ENCODE measurements at places on chromosomes 2 and 18.

- DNase-seq, result no peak
These were observed 159.2 kb downstream of the SOX11 start for GRCh38 chr2:5851410-5851809.

DNA sequence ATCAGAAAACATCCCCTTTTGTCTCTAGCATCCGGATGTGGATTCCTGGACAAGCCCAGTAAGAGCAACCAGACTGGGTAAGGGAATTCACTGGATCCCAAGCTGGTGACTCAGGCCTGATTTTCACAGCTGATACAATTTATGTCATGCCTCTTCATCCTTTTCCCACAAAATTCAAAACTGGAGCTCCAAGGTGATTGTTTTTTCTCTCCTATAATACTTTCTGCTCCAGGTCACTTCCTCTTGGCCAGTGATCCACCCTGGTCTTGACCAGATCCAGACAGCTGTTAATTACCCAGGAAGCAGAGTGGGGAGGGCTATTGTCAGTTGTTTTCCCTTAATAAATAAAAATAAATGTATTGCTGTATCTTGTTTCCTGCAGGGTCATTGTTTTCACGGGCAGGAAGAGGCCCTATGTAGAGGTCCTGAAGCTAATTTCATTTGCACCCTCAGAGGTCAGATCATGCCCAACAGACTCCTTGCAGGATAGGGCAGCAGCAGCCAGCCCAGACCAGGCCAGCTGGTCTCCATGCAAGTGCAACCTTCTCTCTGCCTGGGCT lies 57.6 kb downstream of the EVA1A start:
- no peak for DNase-seq

DNA sequence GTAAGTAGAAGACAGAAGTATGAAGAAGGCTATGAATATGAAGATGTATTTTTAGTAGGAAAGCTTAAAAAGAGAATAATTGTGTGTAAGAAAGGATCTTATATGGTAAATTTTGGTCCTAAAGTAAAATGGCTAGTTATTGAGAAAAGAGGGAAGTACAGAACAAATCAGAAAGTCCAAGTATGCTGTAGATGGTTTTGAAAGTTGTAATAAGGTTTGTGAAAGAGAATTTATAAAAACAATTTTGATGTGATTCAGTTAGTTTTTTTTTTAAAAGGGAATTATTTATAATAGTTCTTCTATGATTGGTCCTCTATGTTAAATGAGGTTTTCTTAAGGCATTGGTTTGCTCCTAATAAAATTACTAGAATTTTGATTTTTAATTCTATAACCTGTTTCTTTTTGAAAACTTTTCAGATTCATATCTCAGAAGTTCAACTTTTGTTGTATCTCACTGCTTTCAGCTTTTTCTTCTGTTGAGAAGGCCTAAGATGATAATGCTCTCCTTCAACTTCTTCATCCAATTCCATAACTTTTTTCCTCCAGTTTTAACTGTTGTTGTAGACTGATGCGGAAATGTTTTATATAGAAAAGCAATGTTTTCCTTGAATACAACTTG lies 322.7 kb downstream of the NOL4 start:
- DNase-seq, result no peak

DNA sequence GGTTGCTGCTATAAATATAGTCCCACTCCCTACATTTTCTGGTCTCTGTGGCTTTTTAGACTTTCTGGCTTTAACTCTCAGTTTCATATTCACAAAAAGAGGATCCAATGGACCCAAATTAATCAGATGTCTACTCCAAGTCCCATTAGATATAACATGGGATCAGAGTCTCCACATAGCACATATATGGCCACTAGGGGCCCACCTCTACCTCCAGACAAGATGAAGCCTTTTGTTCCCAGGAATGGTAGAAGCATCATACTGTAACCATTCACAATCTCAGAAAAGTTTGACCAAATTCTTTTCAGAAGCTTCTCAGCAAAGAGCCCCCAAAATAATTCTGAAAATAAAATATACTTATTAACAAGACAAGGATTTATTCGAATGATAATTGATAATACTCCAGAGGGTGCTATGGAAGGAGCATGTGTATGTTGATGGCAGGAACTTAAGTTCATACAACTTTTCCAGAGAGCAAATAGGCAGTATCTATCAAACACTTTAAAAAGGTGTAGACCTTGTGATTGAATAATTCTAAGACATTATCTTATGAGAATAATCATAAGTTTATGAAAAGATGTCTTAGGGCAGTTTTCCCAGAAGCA lies 382.3 kb upstream of the CRIM1 start:
- DNase-seq, result no peak

GRCh38 chr2:43593254-43593653 lies 2.6 kb downstream of the THADA start:
- DNase-seq, result no peak

DNA sequence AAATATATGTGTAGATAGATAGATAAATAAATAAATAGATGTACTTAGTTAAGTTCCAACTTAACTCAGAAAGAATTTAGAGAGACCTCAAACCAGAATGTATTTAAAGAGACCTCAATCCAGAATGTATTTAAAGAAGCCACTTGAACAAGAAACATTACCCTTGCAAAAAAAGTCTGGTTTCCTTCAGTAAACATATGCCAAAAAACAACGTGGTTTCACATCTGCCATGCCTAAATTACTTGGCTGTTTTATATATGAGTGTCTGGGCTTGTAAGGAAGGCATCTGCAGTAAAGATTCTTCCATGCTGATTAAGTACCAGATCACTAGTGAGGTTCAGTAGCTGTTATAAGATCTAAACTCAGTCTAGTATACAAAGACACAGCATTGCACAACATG lies 29.1 kb upstream of the RPE start:
- no peak for DNase-seq

- DNase-seq, result no peak
These were observed 59.8 kb downstream of the GLS start for GRCh38 chr2:190940454-190940853.

DNA sequence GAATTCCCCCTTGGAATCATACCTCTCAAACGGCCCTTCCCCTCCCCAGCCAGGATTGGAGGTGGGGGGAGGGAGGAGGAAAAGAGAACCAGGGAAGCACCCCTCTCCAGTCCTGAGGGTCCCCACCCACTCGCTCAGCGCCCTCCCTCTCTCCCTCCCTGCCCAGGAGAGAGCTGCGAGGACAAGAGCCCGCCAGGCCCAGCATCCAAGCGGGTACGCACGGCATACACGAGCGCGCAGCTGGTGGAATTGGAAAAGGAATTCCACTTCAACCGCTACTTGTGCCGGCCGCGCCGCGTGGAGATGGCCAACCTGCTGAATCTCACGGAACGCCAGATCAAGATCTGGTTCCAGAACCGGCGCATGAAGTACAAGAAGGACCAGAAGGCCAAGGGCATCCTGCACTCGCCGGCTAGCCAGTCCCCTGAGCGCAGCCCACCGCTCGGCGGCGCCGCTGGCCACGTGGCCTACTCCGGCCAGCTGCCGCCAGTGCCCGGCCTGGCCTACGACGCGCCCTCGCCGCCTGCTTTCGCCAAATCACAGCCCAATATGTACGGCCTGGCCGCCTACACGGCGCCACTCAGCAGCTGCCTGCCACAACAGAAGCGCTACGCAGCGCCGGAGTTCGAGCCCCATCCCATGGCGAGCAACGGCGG lies 14.4 kb downstream of the HOXD3 start:
- DNase-seq, result no peak

GRCh38 chr18:77001041-77001440 lies 131.5 kb downstream of the MBP start:
- no peak for DNase-seq

DNA sequence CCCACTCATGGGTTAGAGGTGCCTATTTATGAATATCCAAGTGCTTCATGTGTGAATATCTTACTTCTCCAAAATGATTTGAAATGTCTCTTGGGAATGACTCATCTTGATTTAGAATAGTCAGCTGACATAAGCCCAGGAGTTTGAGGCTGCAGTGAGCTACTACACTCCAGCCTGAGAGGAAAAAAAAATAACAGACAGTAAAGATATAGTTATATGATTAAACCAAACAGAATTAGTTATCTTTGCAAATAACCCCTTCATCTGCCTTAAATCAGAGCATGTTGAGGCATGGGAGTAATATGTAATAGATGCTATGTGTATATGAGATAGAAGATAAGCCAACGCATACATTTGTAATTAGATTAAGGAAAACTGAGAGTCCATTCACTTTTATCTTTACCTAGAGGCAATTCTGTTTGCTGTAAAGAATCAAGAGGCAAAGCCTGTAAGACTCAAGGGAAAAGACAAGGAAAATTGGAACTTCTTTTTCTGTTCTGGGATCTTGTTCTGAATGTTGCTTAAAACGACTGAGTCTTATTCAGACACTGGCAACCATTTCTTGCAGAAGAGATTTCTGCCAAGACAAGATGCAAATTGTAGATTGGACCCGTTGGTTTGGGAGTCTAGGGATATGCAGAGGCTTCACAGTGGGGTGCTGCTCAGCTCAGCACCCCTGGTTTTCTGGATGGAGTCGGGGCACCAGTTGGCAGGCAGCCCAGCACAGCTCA lies 104.4 kb downstream of the LIPG start:
- no peak for DNase-seq

Measured in NK-92 treated with Interleukin-12 subunit alpha and Interleukin-12 subunit beta, amount 100 ng/mL, for 24 hours (cell line).